ENCODE measurements at places on chromosomes 5 and 9. TPM values are rescaled to one million over a fixed set of nuclear protein-coding genes. Genes with fewer than 3 reads are reported as not detected.

DNA sequence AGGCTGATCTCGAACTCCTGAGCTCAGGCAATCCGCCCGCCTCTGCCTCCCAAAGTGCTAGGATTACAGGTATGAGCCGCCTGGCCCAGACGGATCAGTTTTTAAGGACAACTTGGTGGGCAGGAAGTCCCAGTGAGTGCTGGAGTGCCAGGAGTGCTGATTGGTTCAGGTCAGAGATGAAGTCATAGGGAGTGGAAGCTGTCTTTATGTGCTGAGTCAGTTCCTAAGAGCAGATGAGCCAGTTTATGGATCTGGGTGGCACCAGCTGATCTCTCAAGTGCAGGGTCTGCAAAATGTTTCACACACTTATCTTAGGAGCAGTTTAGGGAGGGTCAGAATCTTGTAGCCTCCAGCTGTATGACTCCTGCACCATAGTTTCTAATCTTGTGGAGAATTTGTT is 292.1 kb upstream of the ELAVL2 start:
- DNase-seq: no peak

DNA sequence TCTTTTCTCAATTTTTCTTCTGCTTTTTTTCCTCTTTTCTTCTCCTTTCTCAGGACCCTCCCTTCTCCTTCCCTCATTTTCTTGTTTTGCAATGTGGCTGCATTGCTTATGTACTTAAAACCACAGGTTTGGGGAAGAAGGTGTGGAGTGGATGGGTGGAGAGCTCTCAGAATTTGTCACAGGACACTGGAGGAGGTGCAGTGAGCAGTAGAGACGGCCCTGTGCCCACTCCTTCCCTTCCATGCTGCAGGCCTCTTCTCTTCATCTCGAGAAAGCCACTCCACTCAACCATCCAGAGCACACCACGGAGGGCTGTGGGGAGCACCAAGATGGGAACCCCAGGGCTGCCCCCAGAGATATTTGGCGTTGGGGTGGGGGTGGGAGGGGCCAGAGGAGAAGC is 92.3 kb downstream of the FSTL4 start:
- DNase-seq: no peak

- no peak for DNase-seq
Observed at GRCh38 chr9:132003319-132003704, 76.4 kb downstream of the MED27 start.

Gene ORM1
- total RNA-seq: not detected

GRCh38 chr9:8694983-8695588 is 895.5 kb upstream of the DMAC1 start:
- no peak for DNase-seq

Gene EGFLAM
- 9.1 TPM for total RNA-seq

DNA sequence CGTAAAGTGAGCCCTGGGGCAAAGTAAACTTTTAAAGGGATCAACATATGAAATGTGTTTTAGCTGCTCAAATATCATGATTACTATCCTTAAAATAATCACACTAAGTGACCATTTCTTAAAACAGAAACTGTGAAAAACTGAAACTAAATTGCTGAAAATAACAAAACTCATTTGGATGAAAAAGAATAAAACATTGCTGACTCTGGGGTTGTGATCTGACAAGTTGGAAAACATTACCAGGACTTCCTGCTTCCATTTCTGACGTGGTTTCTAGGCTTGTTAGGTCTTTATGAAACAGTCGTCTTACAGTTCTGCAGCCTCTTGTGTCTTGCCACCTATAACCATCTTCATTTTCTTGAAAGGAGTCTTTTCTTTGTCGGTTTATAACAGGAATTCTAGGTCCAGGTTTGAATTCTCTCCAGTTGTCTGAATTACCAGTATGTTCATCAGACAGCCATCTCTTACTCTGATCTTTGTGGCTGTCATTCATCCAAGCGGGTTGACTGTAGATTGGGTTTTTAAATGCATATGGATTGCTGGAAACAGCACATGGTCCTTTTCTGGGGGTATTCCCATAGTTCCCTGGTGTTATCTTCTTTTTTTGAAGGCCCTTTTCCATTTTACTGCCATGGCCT is 1.7 kb downstream of the TUT7 start:
- no peak for DNase-seq

- no peak for DNase-seq
Observed at GRCh38 chr5:22352493-22352892, 500.7 kb downstream of the CDH12 start.

DNA sequence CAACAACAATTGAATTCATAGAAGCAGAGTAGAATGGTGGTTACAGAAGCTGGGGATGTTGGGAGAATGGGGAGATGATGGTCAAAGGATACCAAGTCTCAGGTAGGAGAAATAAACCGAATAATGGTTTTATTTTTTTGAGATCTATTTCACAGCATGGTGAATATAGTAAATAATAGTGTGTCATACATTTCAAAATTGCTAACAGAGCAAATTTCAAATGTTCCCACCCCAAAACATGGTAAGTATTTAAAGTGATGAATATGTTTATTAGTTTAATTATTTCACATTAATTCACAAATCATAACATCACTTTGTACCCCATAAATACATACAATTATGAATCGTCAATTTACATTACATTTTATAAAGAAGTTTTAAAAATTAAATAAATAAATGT is 72.7 kb upstream of the ATG10 start:
- DNase-seq: no peak

- peak; percentile 12 for DNase-seq
Observed at GRCh38 chr5:146877783-146878475, 628 bp downstream of the PPP2R2B start.

GRCh38 chr9:95100071-95100627 is 217.4 kb downstream of the FANCC start:
- DNase-seq: no peak

GRCh38 chr9:20872340-20872977 is 159.0 kb downstream of the HACD4 start:
- DNase-seq: no peak

Gene FYB1
- not detected for total RNA-seq

Gene NSMF
- total RNA-seq: 64.4 TPM

GRCh38 chr9:110047955-110048402 is 160.0 kb downstream of the C9orf152 start:
- DNase-seq: peak; percentile 34

Gene TMED7
- total RNA-seq: 52.4 TPM

DNA sequence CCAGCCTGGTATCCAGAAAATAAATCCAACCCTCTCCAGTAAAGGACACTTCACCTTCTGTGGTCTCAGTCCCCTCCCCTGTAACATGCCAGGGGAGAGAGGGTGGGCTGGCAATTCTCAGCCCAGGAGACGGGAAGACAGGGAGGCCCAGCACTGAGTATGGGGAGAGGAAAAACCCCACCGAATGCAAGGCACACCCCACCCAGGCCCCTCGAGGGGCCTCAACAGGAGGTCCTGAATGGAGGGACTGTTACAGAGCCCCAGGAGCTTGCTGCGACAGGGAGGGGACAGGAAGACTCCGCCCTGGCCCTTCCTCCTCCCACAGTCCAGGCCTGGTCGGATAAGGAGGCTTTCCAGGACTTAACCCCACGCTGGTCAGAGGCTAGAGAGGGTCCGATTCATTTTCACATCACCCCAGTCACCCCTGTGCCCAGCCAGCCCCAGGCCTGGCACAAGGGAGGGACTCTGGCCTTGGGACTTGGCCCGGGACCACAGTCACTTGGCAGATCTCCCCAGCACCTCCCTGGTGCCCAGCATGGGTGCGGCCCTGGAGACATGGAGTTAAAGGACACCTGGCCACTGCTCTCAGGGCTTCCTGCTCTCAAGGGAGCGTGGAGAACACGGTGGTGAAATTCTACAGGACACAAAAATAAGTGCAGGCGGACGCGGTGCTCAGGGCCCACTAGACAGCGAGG is 44.9 kb upstream of the STXBP1 start:
- DNase-seq: no peak

Gene FOCAD
- total RNA-seq: 60.4 TPM

- DNase-seq: no peak
Observed at GRCh38 chr5:38576961-38577684, 20.7 kb upstream of the LIFR start.

Gene GRXCR2
- total RNA-seq: not detected

Gene PCDHGC3
- total RNA-seq: 98.2 TPM

GRCh38 chr5:106392766-106393165 is 1278.0 kb downstream of the EFNA5 start:
- DNase-seq: no peak

- no peak for DNase-seq
Observed at GRCh38 chr9:121949364-121949763, 143.7 kb downstream of the TTLL11 start.

Measured in neural crest cell (in vitro differentiated cells).